Endodermal cell (in vitro differentiated cells): ENCODE measurements at places on chromosomes 4 and X.
A peak's percentile ranks its signal among the peaks of the same experiment; 100 is the strongest.

DNA sequence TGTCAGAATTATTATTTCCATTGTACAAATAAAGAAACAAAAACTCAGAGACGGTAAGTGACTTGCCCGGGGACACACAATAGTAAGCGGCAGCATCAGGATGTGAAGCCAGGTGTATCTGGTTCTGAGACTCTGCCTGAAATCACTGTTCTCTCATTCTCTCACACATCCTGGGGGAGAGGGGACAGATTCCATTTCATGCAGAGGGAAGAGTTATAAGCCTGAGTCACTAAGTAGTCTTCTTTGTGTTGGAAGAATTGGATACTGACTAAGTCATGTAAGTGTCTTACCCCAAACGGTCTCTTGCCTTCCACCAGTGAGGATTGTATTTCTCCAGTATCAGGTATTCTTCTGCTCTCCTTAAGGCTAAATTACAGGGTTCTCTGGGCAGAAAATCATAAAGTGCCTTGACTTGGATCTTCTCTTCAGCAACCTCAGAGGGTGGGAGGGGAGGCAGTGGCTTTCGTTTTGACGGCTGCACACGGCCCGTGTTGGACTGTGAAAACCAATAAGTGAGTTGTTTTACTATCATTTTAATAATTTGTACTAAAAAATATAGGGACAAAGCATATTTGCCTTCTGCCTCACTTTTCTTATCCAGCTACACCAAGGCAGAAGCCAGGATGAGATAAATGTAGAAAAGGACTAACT lies 21.9 kb downstream of the TXK start:
- peak; percentile 45 for DNase-seq

- no peak for DNase-seq
Observed at GRCh38 chr4:116020141-116020722, 906.8 kb upstream of the NDST4 start.

GRCh38 chrX:16517039-16517605 lies 132.8 kb upstream of the S100G start:
- DNase-seq: no peak

- no peak for DNase-seq
Observed at GRCh38 chr4:186739802-186740434, 16.3 kb upstream of the FAT1 start.

- DNase-seq: peak; percentile 44
Observed at GRCh38 chr4:123976285-123976684, 579.7 kb downstream of the SPRY1 start.

GRCh38 chr4:16227462-16227868 lies 1.2 kb upstream of the TAPT1 start:
- peak; percentile 64 for DNase-seq

DNA sequence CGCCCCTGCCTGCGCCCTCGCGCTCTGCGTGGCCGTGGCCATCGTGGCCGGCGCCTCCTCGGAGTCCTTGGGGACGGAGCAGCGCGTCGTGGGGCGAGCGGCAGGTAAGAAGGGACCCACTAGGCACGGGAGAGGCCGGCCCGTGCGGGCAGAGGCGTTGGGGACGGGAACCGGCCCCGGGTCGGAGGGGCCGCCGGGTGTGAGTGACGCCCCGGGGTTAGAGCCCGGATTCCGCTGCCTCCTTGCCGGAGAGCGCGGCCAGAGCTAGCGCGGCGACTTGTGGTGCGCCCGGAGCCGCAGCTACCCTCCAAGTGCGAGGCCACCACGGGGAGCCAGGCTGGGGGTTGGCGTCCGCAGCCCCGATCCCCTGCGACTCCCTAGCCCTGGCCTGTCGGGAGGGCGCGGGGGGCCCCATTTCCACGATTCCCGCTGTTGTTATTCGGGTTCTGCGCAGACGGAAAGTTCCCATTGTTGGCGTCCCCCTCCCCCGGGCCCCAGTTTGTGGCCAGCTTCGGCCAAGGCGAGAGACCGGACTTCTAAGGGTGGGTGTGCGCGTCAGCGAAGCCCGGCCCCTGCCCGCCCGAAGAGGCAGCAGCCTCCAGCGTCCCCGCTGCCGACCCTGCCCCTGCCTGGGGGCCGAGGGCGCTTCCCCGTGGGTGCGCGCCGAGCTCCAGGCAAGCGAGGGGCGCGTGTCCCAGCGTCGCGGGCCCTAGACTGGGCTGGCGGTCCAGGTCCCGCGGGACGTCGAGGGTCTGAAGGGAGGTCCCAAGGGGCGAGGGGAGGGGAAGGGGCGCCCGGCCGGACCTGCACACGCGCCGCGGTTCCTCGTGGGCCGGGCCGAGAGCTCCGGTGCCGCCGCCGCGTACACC lies 1.1 kb downstream of the FGFR3 start:
- DNase-seq: peak; percentile 76

- DNase-seq: peak; percentile 90
Observed at GRCh38 chr4:73998040-73999011, at the start of gene CXCL5. TSS of gene CXCL5 (minus strand) at chr4:73998677. CDS start at chr4:73998581, 96 bp downstream.

- DNase-seq: no peak
Observed at GRCh38 chr4:168162604-168163003, 70.3 kb downstream of the ANXA10 start.

- DNase-seq: no peak
Observed at GRCh38 chr4:61277785-61278760, 77.9 kb downstream of the ADGRL3 start.

- DNase-seq: no peak
Observed at GRCh38 chrX:65516756-65517155, 17.8 kb downstream of the LAS1L start.

- no peak for DNase-seq
Observed at GRCh38 chrX:154821523-154821922, 12.9 kb downstream of the SMIM9 start.

- no peak for DNase-seq
Observed at GRCh38 chr4:10441512-10441911, 15.7 kb downstream of the ZNF518B start.

- DNase-seq: no peak
Observed at GRCh38 chr4:112201915-112202505, 29.6 kb upstream of the AP1AR start.

DNA sequence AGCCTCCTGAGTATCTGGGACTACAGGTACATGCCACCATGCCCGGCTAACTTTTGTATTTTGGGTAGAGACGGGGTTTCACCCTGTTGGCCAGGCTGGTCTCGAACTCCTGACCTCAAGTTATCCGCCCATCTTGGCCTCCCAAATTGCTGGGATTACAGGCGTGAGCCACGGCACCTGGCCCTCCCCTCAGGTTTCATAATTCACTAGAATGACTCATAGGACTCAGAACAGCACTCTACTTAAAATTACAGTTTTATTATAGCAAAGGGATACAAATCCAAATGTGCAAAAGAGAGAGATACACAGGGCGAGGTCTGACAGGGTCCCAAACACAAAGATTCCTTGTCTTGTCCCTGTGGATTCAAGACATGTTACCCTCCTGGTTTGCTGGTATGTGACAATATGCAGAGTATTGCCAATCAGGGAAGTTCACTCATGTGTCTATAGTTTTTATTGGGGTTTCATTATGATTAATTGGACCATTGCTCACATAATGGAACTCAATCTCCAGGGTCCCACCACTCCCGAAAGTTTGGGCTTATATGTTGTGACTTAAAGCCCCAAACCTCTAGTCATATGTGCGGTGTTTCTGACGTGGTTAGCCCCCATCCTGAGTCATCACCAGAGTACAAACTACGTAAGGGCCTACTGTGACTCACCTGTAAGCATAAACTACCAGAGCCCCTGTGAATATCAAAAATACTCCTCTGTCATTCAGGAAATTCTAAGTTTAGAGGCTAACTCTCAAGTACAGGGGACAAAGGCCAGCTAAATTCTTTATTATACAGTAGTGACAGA lies 5.2 kb downstream of the YIPF6 start:
- no peak for DNase-seq

- no peak for DNase-seq
Observed at GRCh38 chrX:120457766-120458180, 11.3 kb downstream of the LAMP2 start.

DNA sequence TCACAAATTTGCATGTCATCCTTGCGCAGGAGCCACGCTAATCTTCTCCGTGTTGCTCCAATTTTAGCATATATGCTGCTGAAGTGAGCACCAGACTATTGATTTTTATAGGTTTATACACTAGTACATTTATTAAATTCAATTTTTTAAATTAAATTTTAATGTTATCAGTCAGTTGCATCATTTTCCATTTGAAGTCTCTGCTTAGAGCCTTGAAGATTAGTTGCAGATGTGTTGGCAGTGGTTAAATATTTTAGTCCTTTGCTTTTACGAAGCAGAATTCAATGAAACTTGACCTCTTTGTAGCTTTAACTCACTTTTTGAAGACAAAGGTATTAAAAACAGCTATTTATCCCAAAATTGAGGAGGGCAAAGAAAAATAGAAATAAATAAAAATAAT lies 16.5 kb downstream of the TRAPPC11 start:
- no peak for DNase-seq

DNA sequence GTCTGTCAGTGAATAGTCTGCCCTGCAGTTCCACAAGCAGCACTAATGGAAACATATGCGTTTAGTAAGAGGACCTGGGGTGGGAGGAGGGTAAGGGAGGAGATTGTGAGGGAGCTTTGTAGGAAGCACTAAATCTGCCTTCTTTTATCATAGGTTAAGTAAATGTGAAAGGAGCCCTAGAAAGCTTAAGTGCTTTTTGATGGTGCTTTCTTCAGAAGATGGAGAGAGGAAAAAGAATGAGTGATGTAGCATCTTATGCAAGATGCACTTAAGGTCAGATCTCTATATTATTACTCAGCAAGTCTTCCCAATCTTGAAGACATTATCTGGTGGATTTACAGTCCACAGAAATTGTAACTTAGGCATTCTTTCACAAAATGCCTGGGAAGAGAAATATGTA lies 322.7 kb downstream of the PDHA2 start:
- no peak for DNase-seq

DNA sequence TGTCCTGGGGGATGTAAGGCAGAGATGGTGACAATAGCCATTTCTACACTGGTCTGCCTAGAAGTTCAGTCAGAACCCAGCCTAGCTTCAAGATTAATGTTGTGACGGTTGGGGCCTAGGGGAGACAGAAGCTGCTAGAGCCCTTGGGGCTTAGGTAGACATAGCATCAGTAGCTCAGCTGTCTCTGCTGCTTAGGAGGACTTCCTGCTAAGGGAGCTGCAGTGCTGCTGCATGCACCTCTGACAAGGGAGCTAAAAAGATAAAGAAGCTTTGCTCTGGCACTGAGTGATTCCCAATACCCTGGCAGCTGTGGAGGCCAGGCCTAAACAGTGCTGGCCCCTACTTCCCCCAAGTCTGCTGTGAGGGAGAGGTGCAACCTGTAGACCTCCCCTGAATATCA lies 116.0 kb downstream of the CT47B1 start:
- no peak for DNase-seq

- DNase-seq: no peak
Observed at GRCh38 chr4:177517862-177518261, 75.6 kb upstream of the AGA start.

- DNase-seq: no peak
Observed at GRCh38 chr4:3816983-3817960, 51.1 kb downstream of the ADRA2C start.

- no peak for DNase-seq
Observed at GRCh38 chrX:16651391-16652024, 1.6 kb downstream of the S100G start.

DNA sequence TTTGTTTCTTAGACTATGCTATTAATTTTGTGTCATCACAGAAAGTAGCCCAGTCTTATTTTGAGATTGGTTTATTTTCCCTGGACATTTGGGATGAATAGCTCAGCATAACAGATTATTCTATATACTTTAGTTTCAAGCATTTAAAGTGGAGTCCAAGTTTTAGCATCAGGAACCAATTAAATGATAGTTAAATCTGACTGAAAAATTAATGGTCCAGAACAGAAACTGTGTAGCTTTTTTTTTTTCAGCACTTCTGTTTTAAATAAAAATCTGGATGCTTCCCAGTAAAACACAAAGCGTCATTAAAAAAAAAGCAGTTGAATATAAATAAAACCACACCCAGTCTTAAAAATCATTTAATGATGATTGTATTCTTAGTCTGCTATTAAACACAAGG lies 59.4 kb upstream of the PITX2 start:
- no peak for DNase-seq

- DNase-seq: no peak
Observed at GRCh38 chr4:159463235-159463634, 360.4 kb downstream of the RAPGEF2 start.

DNA sequence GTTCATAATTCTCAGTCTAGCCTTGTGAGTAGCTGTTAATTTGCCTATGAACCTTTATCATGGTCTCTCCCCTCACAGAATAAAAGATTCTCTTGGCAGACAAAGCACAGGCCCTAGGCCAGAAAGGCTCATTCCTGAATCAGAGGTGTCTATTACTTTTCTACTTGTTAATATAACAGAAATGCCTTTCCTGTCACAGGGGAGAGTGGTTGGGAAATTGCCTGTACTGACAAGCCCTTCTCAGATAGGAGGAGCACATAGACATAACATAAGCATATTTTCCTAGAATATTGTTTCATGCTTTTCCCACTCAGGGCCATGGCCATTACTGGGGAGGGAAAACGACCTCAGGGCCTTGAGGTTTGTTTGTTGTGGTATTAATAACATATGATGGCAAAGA lies 308.3 kb downstream of the BMPR1B start:
- DNase-seq: no peak

GRCh38 chr4:156347412-156348075 lies 393.9 kb upstream of the CTSO start:
- DNase-seq: peak; percentile 50

GRCh38 chr4:28536124-28536523 lies 1675.5 kb downstream of the STIM2 start:
- DNase-seq: no peak

DNA sequence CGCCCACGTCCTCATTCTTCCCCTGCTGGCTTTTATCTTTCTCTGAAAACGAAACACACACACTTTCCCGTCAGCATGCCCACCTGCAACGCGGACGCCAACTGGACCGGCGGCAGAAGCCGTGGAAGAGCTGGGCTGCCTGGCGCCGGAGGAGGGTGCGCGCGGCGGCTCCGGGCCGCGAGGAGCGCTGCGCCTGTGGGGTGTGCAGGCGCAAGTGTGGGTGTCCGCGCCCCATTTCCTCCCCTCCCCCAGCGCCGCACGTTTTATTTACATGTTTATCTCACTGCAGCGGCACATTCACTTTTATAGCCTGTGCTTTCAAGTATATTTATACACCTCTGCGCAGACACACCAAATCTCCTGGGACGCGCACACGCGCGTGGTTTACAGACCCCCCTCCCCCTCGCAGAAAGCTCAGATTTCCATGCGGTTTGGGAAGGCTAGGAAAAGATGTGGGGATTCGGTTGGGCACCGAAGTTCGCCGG lies 1.5 kb downstream of the PITX2 start:
- DNase-seq: no peak

DNA sequence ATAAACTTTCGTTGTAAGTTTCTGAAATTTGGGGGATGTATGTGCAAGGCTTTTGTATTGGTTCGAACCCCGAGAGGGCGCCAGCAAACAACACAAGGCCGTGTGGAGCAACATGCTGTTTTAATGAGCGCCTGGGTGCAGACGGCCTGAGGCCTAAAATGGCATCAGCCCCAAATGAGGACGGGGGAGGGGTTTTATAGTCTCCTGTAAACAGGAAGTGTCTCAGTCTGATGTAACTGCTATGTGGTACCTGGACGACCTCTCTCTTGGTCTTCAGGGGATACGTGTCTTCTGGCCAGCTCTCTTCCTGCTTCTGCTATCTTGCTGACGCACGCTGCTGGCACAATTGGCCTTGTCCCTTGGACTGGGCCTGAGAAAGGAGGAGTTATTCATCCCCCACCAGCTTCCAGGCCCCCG lies 1348.0 kb downstream of the ADGRL3 start:
- peak; percentile 64 for DNase-seq
